CD4-positive, alpha-beta T cell (primary cell): ENCODE measurements at places on chromosomes 2 and 18.

- no peak for DNase-seq
Observed at GRCh38 chr2:10405448-10405847, 42.7 kb downstream of the ODC1 start.

GRCh38 chr2:137944714-137945113, 19.6 kb upstream of the HNMT start:
- DNase-seq, result no peak

- DNase-seq, result no peak
Observed at GRCh38 chr2:153004627-153005026, 286.2 kb downstream of the ARL6IP6 start.

DNA sequence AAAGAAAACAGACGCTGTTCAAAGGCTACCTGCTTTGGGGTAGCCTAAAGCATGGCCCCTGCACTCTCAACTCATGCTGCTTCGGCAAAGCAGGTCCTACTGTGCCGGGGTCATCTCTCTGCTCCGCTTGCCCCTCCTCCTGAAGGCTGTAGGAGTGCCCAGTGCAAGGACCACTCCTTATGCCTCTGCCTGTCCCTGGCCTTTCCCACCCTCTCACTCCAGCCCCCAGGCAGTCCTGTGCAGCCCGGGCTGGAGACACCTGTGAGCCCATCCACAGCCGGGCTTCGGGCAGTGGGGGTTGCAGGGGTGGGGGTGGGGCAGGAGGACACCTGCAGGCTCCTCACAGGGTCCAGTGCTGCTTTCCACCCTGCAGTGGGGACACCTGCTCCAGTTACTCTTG, 69.1 kb downstream of the ACKR3 start:
- DNase-seq, result no peak

GRCh38 chr2:141703501-141703900, 427.3 kb downstream of the LRP1B start:
- DNase-seq, result no peak

- no peak for DNase-seq
Observed at GRCh38 chr2:126643431-126643830, 12.5 kb upstream of the GYPC start.

DNA sequence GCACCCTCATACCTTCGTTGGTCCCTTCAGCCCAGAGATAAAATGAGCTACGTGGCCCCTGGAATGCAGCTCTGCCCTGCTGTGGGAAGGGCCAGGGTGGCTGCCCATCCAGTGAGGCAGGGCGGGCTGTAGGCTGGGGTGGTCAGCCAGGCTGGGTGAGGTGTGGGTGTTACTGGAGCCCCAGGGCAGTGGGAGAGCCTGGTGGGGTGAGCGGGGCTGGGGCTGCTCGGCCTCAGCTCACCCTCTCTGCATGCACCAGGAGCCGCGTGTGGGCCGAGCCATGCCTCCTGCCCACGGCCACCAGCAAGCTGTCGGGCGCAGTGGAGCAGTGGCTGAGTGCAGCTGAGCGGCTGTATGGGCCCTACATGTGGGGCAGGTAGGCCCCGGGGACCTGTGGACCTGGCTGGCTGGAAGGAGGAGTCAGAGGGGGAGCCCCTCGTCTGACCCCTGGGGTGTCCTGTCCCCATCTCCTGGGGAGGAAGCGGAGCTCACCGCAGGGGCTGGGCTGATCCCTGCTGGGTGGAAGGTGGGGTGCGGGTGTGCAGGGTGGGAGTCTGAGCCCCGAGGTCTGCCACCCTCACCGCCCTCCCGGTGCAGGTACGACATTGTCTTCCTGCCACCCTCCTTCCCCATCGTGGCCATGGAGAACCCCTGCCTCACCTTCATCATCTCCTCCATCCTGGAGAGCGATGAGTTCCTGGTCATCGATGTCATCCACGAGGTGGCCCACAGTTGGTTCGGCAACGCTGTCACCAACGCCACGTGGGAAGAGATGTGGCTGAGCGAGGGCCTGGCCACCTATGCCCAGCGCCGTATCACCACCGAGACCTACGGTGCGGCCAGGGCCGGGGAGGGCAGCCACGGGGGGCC, 5.5 kb downstream of the RNPEPL1 start:
- no peak for DNase-seq
